ENCODE measurements at places on chromosomes 2 and 18. TPM values are rescaled to one million over a fixed set of nuclear protein-coding genes. Genes with fewer than 3 reads are reported as not detected.
A peak's percentile ranks its signal among the peaks of the same experiment; 100 is the strongest.

The STARD6 gene
- total RNA-seq, result not detected

- DNase-seq, result no peak
Measured at GRCh38 chr2:181234487-181234891, 222.7 kb upstream of the ITGA4 start.

DNA sequence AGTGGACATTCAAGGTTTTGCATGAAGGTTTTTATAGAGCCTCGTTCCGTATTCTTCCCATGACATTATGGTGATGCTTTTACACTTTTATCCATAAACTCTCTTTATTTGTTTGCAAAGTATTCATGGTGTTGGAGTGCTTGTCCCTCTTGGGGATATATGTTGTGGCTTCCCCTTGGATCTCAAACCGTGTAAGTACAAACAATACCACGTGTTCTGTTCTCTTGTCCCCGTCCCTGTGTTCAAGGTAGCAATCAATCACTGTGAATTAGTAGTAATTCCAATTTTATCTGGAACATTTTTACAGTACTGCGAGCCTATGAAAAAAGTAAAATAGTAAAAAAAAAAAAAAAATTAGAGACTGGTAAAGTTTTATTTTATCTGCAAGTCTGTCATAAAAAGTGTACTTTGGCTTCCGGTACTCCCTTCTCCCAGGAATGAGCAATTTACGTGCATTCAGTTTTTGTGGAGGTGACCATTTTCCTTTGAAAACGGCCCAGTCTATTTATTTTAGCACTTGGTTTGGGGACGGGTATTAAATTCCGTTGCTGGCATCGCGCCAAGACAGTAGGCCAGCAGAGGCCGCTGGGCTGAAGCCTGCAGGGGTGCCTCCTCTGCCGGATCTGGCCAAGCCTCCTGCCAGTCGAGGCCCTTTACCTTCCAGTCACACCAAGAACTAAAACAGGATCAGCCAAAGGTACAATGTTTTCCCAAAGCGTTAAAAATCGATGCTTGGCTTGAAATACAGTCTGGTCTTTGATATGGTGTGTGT, 175.7 kb downstream of the SOCS6 start:
- peak; percentile 25 for DNase-seq

GRCh38 chr2:157302492-157303099, 23.0 kb downstream of the ERMN start:
- peak; percentile 9 for DNase-seq

DNA sequence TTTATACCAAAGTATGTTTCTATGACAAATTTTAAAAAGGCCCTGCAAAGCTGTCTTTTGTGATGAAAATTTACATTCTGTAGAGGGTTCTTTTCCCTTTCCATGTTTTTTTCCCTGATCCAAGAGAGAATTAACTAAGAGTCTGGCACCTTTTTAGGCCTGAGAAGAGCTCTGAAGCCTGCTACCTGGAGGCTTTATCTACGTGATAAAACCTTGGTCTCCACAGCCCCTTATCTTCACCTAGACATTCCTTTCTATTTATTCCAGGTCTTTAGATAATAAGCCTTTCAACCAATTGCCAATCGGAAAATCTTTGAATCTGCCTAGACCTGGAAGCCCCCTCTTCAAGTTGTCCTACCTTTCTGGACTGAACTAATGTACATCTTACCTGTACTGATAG, 774.1 kb upstream of the LRRTM1 start:
- no peak for DNase-seq

DNA sequence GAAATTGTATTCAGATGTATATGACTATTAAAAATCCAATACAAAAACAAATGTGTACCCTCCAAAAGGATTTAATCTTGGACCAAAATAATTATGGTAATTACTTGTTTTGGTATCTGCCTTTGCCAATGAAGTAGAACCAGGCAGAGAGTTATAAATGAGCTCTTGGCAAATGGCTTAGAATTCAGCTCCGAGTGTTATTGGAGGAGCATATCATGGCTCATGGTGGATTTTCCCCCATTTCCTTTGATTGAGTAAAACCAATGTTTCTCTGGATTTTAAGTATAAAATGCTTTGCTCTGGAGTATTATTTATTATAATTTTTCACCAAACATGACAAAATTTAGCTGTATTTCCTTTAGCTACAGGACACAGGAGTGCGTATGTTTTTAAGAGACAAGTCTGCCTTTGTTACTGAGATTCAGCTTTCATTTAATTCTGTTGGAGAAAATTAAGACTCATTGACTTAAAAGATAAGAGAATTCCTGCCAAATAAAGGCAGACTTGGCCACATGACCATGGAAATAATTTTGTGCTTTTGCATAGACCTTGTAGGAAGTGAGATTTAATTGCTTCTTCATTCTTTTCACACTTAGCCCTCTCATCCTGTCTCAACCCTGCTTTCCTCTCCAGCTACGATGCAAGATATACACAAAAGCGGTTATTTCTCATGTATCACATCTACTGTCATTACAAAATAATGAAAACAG, 281.0 kb upstream of the SOX11 start:
- DNase-seq, result no peak

- DNase-seq, result no peak
Measured at GRCh38 chr2:196054631-196055030, 14.0 kb downstream of the DNAH7 start.

- no peak for DNase-seq
Measured at GRCh38 chr18:9422816-9423519, 52.3 kb upstream of the RALBP1 start.

The CD302 gene
- 8.2 TPM for total RNA-seq

The RESP18 gene
- total RNA-seq, result not detected

GRCh38 chr18:79365701-79366100, 30.0 kb upstream of the NFATC1 start:
- DNase-seq, result no peak

The ONECUT2 gene
- 0.15 TPM for total RNA-seq

The IL1F10 gene
- not detected for total RNA-seq

GRCh38 chr2:1571477-1572417, 158.5 kb downstream of the TPO start:
- no peak for DNase-seq

- DNase-seq, result no peak
Measured at GRCh38 chr2:17580319-17580715, 39.8 kb downstream of the VSNL1 start.

The CNGA3 gene
- not detected for total RNA-seq

GRCh38 chr2:152303951-152304350, 31.0 kb upstream of the FMNL2 start:
- no peak for DNase-seq

The MYOM1 gene
- 0.15 TPM for total RNA-seq

The ABHD1 gene
- not detected for total RNA-seq

DNA sequence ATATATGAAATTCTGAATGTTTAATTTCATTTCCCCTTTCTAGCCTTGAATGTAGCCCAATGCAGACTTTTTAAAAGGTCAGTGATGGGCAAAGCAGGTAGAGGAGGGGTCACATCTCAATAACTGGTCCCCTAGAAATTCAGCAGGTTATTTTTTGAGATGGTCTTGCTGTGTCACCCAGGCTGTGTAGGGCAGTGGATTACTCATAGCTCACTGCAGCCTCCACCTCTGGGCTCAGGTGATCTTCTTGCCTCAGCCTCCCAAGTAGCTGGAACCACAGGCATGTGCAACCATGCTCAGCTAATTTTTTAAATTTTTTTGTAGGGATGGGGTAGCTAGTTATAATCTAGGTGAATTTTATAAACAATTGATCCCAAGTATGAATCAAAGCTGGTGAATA, 8.8 kb downstream of the IAH1 start:
- DNase-seq, result no peak

DNA sequence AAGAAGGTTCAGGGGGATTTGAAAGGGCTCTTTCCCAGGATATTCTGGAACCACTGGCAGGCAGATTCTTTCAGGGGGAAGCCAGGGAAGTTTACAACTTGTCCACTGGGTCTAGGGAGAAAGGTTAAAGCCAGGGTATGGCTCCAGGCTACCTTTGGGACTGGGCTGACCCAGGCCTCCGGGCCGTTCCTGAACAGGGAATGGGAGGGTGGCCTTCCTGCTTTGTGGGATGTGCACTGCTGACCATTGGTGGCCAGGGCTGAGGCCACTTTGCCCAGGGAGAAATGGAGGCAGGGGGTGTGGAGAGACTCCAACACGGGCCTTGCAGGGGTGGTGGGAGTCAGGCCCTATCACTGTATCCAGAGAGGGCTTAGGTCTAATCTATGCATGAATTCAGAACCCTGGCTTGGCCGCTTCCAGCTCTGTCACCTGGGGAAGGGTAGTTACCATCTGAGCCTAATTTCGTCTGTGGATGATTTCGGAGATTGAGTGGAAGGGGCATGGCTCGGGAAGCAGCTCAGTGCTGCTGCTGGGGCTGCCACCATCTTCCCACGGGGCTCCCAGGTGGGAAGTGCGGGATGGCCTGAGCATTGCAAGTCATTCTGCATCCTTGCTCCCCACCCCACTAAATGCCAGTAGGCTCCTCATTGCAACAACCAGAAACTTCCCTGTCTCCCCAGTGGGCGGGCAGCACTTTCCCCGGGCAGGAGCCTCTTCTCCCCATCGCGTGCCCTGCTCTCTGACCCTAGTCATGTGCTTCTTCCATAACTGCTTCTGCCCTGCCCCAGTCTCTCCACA, 57.1 kb upstream of the OTOF start:
- DNase-seq, result no peak

The SMYD1 gene
- not detected for total RNA-seq

GRCh38 chr2:116490511-116491145, 1323.9 kb upstream of the DDX18 start:
- DNase-seq, result no peak

The PLEKHM3 gene
- total RNA-seq, result 4.1 TPM

The NT5DC4 gene
- total RNA-seq, result not detected

DNA sequence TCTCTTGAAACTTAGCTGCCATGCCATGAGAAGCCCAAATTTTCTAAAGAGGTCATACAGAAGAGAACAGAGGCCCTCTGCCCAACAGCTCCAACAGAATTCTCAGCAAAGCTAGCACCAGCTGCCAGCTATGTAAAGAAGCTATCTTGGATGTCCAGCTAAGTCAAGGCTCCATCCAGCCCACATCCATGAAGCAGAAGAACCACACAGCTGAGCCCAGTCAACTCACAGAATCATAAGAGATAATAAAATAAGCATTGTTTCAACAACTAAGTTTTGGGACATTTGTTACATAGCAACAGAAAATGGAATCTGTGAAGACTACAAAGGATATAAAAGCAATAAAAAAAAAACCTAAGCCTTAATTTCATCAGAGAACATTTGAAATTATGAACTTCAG, 434.3 kb downstream of the TXNL1 start:
- DNase-seq, result no peak

The RASGRP3 gene
- total RNA-seq, result 90.3 TPM

DNA sequence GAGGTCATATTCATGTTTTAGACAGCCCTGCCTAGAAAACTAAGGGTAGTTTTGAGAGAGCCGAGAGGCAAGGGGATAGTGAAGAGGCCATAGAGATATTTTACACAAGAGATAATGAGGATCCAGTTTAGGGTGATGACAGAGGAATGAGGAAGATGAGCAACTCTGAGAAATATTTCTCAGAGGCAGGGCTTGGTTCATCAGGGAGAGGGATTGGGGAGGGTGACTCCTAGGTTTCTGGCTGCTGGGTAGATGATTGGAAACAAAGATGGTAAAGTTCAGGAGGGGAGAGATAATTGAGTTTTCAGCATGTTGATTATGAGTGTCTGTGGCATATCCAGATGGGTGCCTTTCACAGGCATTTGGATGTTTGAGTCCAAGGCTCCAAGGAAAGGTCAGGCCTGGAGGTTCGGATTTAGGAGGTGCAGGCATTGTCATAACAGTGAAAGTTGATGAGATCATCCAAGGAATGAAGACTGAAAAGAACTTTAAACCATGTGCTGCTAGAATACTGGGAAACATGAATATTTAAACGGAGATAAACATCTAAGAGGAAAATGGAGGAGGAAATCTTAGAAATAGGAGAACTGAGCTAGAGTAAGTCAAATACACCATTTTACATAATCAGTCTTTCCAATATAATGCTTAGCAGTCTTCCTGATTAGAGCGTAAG, 7.4 kb downstream of the MYL12B start:
- DNase-seq, result no peak

GRCh38 chr2:207126724-207127308, 38.9 kb downstream of the KLF7 start:
- DNase-seq, result no peak

The UPP2 gene
- total RNA-seq, result not detected

The SPP2 gene
- not detected for total RNA-seq

DNA sequence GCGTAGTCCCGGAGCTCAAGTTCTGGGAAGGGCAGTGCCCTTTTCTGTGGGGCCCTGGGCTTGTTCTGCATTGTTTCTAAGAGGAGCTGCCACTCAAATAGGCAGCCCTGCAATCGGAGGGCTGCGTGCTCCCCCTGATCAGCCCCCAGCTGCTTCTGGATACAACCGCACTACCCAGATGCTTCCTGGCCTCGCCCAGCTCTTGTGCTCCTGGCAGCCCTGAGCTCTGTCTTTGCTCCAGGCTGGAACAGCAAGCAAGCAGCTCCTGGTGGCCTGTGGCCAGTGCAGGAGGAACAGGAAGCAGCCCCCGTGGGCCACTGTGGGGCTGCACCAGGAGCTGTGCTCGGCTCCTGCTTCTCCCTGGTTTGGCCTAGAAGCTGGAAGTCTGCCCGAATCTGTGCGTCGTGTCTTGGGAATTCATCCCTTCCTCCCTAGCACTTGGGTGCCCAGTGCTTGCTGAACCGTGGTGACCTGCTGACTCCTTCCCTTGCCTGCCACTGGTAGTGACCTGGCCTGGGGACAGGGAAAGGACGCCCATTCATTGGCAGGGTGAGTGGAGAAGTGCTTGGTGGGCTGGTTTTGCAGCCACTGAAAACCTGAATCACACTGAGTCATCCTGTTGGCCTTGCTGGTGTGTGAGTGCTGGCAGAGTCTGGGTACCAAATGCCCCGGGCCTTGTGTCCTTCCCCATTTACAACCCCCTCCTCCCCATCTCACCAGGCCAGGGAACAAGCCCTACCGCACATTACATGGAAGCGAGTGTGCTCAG, 27.3 kb upstream of the NTSR2 start:
- DNase-seq, result no peak

GRCh38 chr2:121634354-121635307, 14.6 kb downstream of the CLASP1 start:
- no peak for DNase-seq

The HIBCH gene
- 19.4 TPM for total RNA-seq

- DNase-seq, result no peak
Measured at GRCh38 chr2:50344509-50345106, 687.3 kb downstream of the NRXN1 start.

- DNase-seq, result no peak
Measured at GRCh38 chr2:234130777-234131181, 80.3 kb downstream of the SPP2 start.

DNA sequence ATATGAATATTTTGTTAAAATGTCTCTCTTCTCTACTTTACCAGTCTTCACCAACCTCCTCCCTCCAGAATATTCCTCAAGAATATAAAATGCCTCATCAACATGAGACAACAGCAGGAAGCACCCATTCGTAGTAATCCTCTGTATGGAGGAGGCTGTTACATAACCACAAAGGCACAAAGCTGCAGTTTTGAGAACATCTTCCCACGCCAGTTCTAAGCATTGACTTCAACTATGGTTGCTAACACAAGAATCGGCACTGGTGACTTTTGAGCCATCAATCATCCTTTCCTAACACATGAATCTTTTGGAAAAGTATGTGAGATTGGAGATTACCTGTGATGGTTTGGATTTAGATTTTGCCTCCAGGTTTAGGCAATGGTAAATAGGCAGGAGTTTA, 54.9 kb upstream of the CYP1B1 start:
- DNase-seq, result no peak

GRCh38 chr2:199757233-199757870, 93.6 kb downstream of the FTCDNL1 start:
- DNase-seq, result no peak

The DSC2 gene
- 0.64 TPM for total RNA-seq

Data from glomerular endothelial cell (primary cell).